A549 treated with CORT108297 at 1 μM for 4 hours (cell line): ENCODE measurements at places on chromosomes 1 and 21. TPM values are rescaled to one million over a fixed set of nuclear protein-coding genes. Genes with fewer than 3 reads are reported as not detected.

Gene OPRD1
- 0.02 to 0.07 TPM (median 0.05 TPM) in 5 replicates for total RNA-seq

Gene NCF2
- 1.3 to 3.9 TPM (median 2.0 TPM) in 5 replicates for total RNA-seq

Gene VWA5B1
- not detected in 5 replicates for total RNA-seq

Gene PTPRC
- total RNA-seq = not detected in 5 replicates

Gene TAF13
- 23.6 to 41.4 TPM (median 29.0 TPM) in 5 replicates for total RNA-seq

Gene MEX3A
- 1.3 to 2.9 TPM (median 2.8 TPM) in 5 replicates for total RNA-seq

Gene EXO1
- 21.6 to 32.1 TPM (median 24.9 TPM) in 5 replicates for total RNA-seq

Gene OR2L13
- total RNA-seq = not detected in 5 replicates

Gene PUM1
- 24.9 to 34.5 TPM (median 31.8 TPM) in 5 replicates for total RNA-seq

Gene SELL
- 0.14 to 0.36 TPM (median 0.19 TPM) in 5 replicates for total RNA-seq

Gene FCRL1
- not detected in 5 replicates for total RNA-seq

Gene GSTM3
- 20.8 to 28.3 TPM (median 24.3 TPM) in 5 replicates for total RNA-seq

Gene SPRR2B
- not detected in 5 replicates for total RNA-seq

Gene GPR137B
- 16.3 to 18.7 TPM (median 17.7 TPM) in 5 replicates for total RNA-seq

Gene JAM2
- 0.03 TPM in 1 of 5 replicates, not detected in the others for total RNA-seq

Gene BCL2L15
- 0.44 to 1.2 TPM (median 0.58 TPM) in 5 replicates for total RNA-seq

Gene TAL1
- total RNA-seq = 0.02 TPM in 2 of 5 replicates, not detected in the others

Gene NLRP3
- total RNA-seq = not detected in 5 replicates

Gene TMPRSS15
- total RNA-seq = not detected in 5 replicates

Gene SNRNP40
- total RNA-seq = 40.2 to 51.4 TPM (median 42.9 TPM) in 5 replicates
